GM03348 (cell line): ENCODE measurements at places on chromosomes 12 and 14.

GRCh38 chr12:20404576-20405346 is 36.4 kb downstream of the PDE3A start:
- no peak for DNase-seq

GRCh38 chr14:22276913-22277816 is 311.9 kb downstream of the DAD1 start:
- DNase-seq = peak; percentile 29

- no peak for DNase-seq
Measured at GRCh38 chr12:113537751-113538087, 66.0 kb upstream of the LHX5 start.

DNA sequence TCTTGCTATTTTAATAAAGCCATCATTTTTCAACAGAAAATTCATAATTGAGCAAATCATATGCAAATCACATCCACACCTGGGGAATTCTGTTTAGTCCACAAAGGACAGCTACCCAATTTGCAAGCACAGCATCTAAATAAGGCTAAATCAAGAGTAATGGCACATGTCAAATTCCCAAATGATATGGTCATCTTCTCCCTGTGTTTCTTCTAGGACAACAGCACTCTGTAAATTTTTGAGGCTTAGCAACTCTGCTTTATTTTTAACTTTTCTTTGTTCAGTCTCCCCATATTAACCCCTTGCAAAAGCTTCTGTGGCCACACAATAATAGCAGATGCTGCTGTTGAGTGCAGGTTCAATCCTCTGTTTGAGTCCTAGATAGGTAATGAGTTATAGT is 155.6 kb upstream of the DAAM1 start:
- no peak for DNase-seq

DNA sequence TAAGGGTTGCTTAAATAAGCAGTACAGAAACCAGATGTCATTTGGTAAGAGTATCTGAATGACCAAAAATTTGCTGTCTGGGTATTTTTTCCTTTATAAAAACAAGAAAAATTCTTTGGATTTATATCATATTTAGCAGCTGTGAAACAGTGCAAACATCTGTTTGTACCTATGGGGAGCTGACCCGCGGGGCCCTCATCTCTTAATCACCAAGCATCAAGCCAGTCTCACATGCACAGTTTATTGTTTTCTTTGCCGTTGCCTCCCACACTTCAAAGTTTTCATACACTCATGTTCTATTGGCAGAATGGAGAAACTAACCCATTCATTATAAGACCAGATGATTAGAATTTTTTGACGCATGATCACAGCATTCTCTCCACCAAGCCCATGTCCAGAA is 142.2 kb downstream of the BMP4 start:
- DNase-seq = no peak

DNA sequence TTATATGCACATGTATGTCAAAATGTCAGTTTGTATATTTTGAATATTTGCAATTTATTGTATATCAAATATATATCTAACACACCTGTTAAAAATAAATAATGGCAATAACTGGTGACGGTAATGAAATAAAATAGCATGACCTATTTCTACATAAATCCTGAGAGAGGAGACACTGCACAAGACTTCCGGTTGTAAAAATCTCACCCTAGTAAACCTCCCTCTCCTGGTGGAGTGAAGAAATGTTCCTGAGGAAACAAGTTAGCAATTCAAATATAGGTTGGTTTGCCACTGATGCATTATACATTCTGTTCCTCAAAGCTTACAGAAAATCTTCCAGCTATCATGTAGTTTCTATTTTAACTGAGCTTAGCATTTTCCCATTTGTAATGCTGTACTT is 166.1 kb upstream of the SYT10 start:
- DNase-seq = peak; percentile 4

DNA sequence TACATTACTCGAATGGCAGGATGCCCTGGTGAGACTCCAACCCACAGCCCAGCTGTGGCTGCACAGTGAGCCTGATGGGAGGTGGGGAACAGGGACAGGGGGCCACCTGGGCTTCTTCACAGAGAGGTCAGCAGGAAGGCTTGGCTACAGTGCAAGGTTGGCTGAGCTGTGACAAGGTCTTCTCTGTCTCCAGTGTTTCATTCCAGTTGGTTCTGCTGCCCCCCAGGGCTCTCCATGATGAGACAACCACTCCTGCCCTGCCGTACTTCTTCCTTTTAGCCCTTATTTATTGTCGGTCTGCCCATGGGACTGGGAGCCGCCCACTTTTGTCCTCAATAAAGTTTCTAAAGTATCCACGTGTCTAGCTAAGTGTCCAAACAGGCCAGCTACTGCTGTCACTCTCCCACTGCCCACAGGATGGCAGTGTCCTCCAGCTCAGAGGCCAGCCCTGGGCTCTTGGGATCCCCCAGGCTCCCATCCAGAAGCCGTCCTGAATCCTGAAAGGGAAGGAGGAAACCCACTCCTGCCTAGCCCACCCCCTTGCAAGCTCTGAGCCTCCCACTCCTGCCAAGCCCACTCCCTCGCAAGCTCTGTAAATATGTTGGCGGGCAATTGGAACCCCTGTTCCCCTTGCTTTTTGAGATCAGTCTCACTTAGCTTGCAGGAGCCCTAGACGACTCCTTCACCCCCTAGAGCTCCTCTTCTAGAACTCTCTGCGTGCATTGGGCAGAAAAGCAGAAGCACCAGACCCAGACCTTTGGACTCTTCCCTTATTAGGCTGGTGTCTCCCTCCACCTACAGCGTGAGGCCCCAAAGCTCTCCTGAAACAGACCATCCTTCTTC is 5.4 kb downstream of the C1QL4 start:
- DNase-seq = peak; percentile 86
